Activated T-helper 2 cell treated with anti-CD3 and anti-CD28 coated beads, Interferon-gamma antibody, Interleukin-2, Interleukin-4, amounts not matched to agents 10 μg/mL and 5 μg/mL and 100 μg/mL, durations not matched to agents 14 hours and 24 hours and 36 hours (primary cell): ENCODE measurements at places on chromosomes 7 and 10. TPM values are rescaled to one million over a fixed set of nuclear protein-coding genes. Genes with fewer than 3 reads are reported as not detected.

TAS2R41 gene
- not detected in 2 replicates for total RNA-seq

LDB3 gene
- total RNA-seq, result 0.05 TPM in 1 of 2 replicates, not detected in the other

DIP2C gene
- total RNA-seq, result 1.6 and 2.6 TPM in 2 replicates

OPALIN gene
- not detected in 2 replicates for total RNA-seq

AGAP9 gene
- total RNA-seq, result 32.1 and 33.9 TPM in 2 replicates

CPXM2 gene
- not detected in 2 replicates for total RNA-seq

UPK3B gene
- 1.0 and 1.2 TPM in 2 replicates for total RNA-seq

- H3K36me3 ChIP-seq, result peaks cover 17% of the 10 kb centered on the region
- H3K4me1 ChIP-seq, result peaks cover 72% of the 10 kb centered on the region
- peak overlapping the region; percentile 40 for H3K4me3 ChIP-seq
- DNase-seq, result no peak
These were observed 9.2 kb upstream of the LRRN3 start for GRCh38 chr7:111081546-111082267.

DNA sequence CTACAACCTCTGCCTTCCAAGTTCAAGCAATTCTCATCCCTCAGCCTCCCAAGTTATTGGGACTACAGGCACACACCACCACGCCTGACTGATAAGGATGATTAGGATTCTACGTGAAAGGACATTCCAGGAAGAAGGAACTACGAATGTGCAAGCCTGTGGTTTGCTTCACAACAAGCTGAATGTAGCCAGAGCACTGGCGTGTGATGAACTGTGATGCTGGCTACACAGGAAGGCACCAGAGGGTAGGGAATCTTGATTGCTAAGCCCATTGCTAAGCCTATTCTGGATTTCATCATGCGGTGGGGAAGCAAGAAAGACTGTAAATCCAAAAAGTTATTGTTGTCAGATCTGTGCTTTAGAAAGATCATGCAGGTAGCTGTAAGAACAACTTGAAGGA, 72.3 kb upstream of the SRRM3 start:
- no peak for DNase-seq
- H3K27ac ChIP-seq, result no peak overlapping the region
- H3K4me3 ChIP-seq, result no peak overlapping the region
- H3K4me1 ChIP-seq, result peaks cover 32% of the 10 kb centered on the region

GRCh38 chr7:110573862-110574528, 516.9 kb upstream of the LRRN3 start:
- H3K36me3 ChIP-seq, result no peaks in the 10 kb centered on the region
- no peaks in the 10 kb centered on the region for H3K4me1 ChIP-seq
- H3K27me3 ChIP-seq, result peaks cover 7% of the 10 kb centered on the region
- H3K27ac ChIP-seq, result no peak overlapping the region

DNA sequence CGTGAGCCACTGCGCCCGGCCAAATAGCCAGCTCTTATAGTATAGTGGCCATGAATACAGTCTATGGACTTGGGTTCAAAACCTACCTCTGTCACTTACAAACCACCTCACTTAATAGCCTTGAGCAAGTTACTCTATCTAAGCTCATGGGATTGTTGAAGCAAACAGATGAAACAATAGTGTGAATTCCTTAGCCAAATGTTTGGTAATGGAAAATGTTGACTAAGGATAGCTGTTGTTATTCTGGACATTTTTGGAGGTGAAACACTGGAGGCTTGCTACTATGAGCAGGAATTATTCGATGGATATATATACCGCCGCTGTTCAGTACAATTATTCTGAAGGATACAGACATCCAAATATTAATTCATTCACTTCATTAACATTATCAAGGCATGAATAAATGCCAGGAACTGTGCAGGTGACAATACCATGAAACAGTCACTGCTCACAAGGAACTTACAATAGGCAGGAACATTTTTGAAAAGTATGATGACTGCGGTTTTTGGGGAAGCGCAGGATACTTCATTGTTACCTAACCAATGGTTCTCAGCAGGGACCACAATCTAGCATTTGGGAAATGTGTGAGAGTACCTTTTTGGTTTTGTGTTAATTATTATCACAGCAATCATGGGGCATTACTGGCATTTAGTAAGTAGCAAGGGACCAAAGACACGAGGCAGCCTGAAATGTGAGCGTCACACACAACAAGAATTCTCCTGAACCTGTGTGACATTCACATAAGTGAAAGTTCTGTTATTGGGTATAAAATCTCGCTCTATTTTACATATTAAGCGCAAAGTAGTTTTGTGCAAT, 55.7 kb downstream of the CUBN start:
- no peaks in the 10 kb centered on the region for H3K36me3 ChIP-seq
- no peak for DNase-seq
- H3K4me1 ChIP-seq, result peaks cover 5% of the 10 kb centered on the region
- no peak overlapping the region for H3K27ac ChIP-seq

DNA sequence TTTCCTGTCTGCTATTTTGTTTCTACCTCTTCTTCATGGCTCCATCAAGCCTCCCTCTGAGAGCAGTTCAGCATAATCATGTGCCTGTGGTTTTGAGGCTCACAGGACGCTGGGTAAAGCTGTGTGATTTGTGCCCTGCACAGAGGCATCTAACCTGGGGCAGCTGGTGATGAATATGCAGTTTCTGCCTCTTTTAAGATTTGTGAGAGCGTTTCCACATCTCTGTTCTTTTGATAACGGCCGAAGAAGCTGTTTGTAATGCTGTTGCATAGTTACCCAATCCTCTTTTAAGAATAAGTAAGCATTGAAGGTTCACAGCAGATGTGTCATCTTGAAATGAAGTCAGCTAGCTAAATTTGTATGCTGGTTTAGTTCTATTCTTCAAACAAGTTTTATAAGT, 45.2 kb downstream of the PNLIPRP3 start:
- H3K27me3 ChIP-seq, result no peaks in the 10 kb centered on the region
- no peak overlapping the region for H3K27ac ChIP-seq
- H3K36me3 ChIP-seq, result no peaks in the 10 kb centered on the region
- no peaks in the 10 kb centered on the region for H3K4me1 ChIP-seq
- no peak for DNase-seq
- H3K4me3 ChIP-seq, result no peak overlapping the region

DNA sequence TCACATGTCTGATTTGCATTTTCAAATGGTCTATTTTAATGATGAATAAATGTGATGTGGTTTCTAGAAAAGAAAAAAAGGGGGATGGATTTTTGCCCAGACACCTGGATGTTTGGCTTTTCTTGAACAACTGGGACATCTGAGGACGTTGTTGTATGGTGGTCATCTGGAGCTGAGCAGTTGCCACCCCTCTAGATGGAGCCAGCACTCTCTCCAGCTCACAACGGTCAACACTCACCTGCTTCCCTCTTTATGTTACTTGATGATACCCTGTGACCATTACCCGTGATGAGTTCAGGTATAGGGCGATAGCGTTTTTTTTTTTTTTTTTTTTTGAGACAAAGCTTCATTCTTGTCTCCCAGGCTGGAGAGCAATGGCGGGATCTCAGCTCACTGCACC, 30.1 kb upstream of the PAXIP1 start:
- H3K36me3 ChIP-seq, result no peaks in the 10 kb centered on the region
- H3K27me3 ChIP-seq, result peaks cover 14% of the 10 kb centered on the region
- no peak overlapping the region for H3K4me3 ChIP-seq
- no peak for DNase-seq
- no peak overlapping the region for H3K27ac ChIP-seq

DNA sequence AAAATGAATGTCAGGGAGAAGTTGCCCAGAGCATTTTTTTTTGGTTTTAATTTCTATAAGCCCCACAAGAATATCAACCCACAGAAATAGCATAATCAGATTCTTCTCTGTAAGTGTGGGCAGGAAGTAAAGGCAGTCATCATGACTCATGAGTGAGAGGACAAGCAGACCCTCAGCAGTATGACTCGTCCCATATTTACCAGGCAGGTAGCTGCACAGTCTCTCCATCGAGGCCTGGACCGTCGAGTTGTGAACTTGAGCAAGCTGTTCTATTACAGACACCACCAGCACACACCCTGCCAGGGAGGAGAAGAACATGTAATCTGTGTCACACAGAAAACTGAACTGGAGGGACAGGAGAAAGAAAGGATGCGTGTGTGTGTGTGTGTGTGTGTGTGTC, 37.8 kb downstream of the AOAH start:
- no peaks in the 10 kb centered on the region for H3K27me3 ChIP-seq
- peaks cover 46% of the 10 kb centered on the region for H3K36me3 ChIP-seq
- H3K4me3 ChIP-seq, result peak overlapping the region; percentile 49
- H3K4me1 ChIP-seq, result peaks cover 79% of the 10 kb centered on the region
- peak overlapping the region; percentile 93 for H3K27ac ChIP-seq
- peak; percentile 37 for DNase-seq

GRCh38 chr7:155168597-155169480, 98.7 kb downstream of the HTR5A start:
- H3K27me3 ChIP-seq, result peaks cover 11% of the 10 kb centered on the region
- no peak overlapping the region for H3K4me3 ChIP-seq
- DNase-seq, result no peak
- H3K4me1 ChIP-seq, result no peaks in the 10 kb centered on the region
- no peak overlapping the region for H3K27ac ChIP-seq

DNA sequence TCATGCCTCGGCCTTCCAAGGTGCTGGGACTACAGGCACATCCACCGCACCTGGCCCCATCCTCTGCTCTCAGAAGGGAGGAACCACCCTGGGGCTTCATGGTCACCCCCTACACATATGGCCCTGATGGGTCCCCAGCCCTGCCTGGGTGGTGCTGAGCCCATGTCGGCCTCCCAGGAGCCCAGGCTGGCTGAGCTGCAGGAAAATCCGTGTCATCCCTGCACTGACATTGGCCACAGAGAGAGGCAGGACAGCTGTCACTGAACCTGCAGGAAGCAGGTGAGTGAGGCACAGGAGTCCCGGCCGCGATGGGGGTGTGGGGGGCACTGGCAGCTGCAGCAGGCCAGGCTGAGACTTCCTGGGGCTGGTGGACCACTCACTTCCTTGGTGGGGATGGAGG, 8.0 kb downstream of the GRIFIN start:
- no peak overlapping the region for H3K4me3 ChIP-seq
- H3K36me3 ChIP-seq, result no peaks in the 10 kb centered on the region
- H3K27ac ChIP-seq, result no peak overlapping the region
- no peak for DNase-seq

GRCh38 chr7:4050126-4050660, 631.9 kb upstream of the FOXK1 start:
- no peak for DNase-seq
- no peak overlapping the region for H3K27ac ChIP-seq
- no peak overlapping the region for H3K4me3 ChIP-seq
- H3K4me1 ChIP-seq, result no peaks in the 10 kb centered on the region
- H3K27me3 ChIP-seq, result no peaks in the 10 kb centered on the region
- no peaks in the 10 kb centered on the region for H3K36me3 ChIP-seq

- H3K4me1 ChIP-seq, result peaks cover 25% of the 10 kb centered on the region
- DNase-seq, result peak; percentile 20
- peak overlapping the region; percentile 66 for H3K27ac ChIP-seq
These were observed 148.7 kb downstream of the ZMYND11 start for GRCh38 chr10:283916-284356.

GRCh38 chr7:140136073-140136472, 40.7 kb downstream of the KDM7A start:
- DNase-seq, result no peak
- H3K4me3 ChIP-seq, result no peak overlapping the region
- H3K27ac ChIP-seq, result no peak overlapping the region
- peaks cover 26% of the 10 kb centered on the region for H3K36me3 ChIP-seq
- no peaks in the 10 kb centered on the region for H3K27me3 ChIP-seq
- H3K4me1 ChIP-seq, result peaks cover 3% of the 10 kb centered on the region
